Peyer's patch (tissue), 4 donors: ENCODE measurements at places on chromosomes 4 and X. TPM values are rescaled to one million over a fixed set of nuclear protein-coding genes. Genes with fewer than 3 reads are reported as not detected.

DNA sequence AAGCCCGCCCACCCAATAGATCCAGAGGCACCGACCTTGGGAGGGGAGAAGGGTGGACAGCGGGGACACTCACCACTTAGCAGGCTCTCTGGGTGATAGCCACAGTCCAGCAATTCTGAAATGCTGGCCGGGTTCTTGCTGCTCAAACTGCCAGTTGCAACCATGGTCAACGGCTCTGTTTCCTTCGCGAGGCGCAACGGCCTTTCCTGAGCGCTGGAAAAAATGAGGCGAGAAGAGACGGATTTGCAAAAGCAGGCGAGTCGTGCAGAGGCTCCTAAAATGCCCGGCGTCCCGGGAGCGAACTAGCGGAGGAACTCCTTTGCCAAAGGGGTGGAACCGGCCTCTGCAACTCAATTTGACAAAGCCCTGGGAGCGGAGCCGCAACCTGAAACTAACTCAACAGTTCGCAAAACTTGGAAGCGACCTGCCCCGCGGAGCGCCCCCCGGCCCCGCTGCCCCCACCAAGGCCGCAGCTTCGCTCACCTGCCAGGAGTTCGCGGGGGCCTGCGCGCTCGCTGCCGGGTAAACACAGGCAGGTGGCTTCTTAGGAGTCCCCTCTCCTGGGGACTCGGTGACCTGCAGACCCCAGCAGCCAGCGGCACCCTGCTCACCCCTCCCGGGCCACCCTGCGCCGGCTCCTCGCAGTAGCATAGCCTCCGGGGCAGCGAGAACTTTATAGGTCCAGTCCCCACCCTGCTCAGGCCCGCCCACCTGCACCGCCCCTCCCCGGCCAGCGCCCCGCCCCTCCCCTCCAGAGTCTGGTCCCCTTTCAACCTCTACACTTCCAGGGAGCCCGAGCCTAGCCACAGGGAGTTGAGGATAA, at the start of gene DDIT4L:
Gene DDIT4L (minus strand): TSS at position 649 of the 823 bp plus-strand sequence. CDS start 485 bp downstream, at position 164.
- DNase-seq, result no peak

DNA sequence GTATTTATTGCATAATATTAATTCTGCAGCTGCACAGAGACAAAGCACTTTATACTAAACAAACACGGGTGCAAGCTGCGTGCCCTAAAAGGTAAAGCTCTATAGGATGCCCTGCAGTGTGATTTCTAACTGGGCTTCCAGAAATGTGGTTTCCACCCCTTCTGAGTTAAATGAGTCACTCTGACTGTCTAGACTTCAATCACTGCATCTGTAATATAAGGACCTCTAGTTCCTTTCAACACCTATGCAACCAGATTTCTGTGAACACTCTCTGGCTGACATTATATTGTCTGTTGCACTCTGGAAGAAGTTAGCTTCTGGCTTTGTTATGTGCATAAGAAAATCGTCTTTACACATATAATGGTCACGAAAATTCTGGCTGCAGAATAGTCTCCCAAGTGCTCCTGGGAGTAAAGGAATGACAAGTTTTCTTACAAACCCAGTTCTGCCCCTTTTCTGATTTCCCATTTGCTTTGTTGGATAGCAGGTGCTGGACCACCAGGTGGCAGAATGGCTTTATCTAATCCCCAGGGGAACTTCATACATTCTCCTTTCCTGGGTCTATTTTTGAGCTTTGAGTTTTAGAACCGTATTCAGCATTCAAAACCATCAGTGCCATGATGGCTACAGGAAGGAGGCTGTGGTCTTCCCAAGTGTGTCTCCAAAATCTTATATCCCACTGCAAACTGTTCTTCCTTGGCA, 842.2 kb downstream of the STIM2 start:
- DNase-seq, result no peak

DNA sequence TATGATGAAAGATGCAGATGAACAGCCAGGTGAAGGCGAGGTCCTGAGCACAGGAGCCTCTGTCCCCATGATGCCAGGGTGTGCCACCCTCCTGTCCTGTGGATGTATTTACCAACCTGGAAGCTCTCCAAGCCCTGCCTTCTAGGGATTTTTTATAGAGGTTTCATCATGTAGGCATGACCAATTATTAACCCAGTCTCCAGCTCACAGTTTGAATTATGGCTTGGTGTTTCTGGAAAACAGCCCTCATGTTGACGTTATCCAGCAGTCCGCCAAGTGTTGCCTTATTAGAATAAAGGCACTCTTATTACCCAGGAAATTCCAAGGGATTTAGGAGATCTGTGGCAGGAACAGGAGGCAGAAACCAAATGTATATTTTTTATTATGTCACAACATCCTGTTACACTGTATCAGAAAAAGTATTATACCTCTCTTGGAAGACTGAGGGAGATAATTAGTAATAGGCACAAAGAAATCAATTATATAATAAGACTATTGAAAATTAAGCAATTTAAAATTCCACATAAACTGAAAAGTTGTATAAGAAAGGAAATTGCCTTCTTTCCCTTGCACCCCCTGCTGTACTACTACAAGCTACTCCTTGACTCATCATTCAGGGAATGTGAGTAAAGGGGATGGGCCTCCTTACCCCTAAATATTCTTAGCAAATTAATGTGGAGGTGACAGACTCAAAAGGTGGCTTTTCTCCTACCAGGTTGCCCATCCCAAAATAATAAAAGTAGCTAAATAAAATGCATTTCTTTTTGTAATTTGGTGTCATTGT, 129.6 kb downstream of the ZNF330 start:
- peak; percentile 64 for DNase-seq

GRCh38 chr4:173535957-173536356, 5.9 kb upstream of the HAND2 start:
- DNase-seq, result no peak

DNA sequence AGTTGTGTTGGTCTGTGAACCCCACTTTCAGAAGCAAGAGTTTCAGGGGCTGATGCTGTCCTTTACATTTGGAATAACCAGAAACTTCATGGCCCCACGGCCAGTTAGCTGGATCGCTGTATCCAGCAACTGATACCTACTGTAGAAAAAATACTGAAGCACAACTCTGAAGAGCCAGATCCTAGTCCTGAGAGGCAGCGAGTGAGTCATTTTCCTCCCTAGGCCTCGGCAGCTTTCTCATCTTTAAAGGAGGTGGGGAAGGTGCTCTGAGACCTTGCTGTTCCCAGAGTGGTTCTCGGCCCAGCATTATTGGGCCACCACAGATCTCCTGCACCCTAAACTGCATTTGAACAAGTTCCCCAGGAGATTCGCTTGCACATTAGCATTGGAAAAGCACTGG, 63.2 kb downstream of the NHS start:
- DNase-seq, result no peak

DNA sequence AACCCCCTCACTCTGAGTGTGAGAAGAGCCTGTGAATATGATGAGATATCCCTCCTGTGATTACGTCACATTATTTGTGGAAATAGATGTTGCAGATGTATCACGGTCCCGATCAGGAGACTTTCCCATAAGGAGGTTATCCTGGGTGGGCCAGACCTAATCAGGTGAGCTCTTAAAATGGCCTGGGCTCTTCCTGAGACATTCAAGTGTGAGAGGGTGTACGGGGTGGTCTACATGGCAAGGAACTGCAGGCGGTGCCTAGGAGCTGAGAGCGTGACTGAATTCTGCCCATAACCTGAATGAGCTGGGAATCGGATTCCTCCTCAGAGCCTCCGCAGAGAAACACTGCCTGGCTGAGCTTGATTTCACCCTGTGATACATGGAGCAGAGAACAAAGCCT, 12.9 kb upstream of the CENPVL1 start:
- no peak for DNase-seq

- DNase-seq, result no peak
These were observed 118.4 kb downstream of the APBB2 start for GRCh38 chr4:41095973-41096372.

DNA sequence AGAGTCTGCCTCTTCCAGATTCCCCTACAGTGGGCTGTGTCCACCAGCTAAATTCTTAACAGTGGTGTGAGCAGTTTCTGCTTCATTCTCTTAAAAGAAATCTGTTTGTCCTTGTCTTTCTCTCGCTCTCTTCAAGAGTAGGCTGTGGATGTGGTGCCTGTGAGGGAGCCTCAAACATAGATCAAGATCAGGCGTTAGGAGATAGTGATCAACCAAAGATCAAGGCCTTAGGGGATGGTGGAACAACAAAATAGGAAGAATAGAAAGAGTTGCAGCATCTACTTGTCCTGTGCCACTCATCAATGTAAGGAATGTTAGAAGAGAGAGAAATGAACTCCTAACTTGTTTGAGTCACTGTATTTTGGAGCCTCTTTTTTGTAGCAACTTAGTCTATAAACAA, 144.2 kb downstream of the AASDH start:
- no peak for DNase-seq

DNA sequence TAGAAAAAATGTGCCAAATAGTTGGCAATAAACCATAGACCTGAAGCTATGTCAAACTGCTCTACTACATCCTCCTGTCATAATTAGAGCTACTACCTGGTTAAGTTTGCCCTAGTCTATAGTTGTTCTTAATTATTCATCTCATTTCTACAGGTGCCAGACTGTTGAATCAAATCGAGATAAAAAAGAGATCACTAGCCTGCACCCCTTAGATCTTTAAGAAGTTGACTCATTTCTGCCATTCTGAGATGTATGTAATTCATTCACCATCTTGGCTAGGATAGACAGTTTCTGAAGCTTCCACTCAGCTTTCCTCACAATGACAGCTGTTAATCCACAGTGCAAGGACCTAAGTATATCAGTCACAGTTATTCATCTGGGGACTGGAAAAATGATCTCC, 452.1 kb upstream of the BOD1L1 start:
- DNase-seq, result no peak

DNA sequence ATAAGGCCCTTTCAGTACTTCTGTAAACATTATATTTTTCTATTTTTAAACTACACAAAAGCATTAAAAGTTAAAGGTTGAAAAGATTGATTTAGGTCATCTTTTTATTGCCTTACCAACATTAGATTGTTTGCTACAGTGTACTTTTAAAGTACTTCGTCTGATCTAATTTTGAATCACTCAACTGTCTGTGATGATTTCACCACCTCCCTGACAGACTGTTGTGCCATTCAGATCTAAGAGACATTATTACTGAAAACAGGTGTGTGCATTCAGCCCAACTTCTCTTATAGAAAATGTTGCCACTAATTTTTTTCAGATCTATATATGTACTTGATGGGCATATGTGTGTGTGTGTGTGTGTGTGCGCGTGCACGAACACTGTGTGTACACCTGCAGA, 39.3 kb downstream of the GASK1B start:
- DNase-seq, result no peak

- no peak for DNase-seq
These were observed 265.5 kb upstream of the FTHL17 start for GRCh38 chrX:31337332-31337731.

GRCh38 chr4:26197018-26197779, 123.6 kb upstream of the RBPJ start:
- DNase-seq, result peak; percentile 68

- DNase-seq, result no peak
These were observed 111.0 kb downstream of the DHX15 start for GRCh38 chr4:24473309-24473721.

DNA sequence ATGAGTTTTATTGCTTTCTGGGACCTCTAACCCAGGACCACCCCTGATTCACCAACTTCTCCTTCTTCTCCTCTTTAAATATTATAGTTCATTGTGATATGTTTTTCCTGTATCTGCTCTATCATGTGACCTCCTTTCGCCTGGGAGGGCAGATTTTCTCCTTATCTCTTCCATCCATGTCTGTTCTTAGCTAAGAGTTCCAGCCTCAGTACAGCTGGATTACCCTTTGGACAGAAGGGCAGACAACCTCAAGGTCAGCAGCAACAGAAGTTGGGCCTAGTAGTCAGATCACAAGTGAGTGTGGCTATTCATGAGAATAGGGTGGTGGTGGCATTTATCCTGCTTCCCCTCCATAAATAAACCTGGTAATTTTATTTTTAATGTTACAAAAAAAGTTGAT, 5.7 kb upstream of the XK start:
- DNase-seq, result no peak

GRCh38 chr4:122758033-122758432, 25.5 kb downstream of the BBS12 start:
- DNase-seq, result no peak

- DNase-seq, result peak; percentile 30
These were observed 60.0 kb downstream of the HTRA3 start for GRCh38 chr4:8329560-8329858.

DNA sequence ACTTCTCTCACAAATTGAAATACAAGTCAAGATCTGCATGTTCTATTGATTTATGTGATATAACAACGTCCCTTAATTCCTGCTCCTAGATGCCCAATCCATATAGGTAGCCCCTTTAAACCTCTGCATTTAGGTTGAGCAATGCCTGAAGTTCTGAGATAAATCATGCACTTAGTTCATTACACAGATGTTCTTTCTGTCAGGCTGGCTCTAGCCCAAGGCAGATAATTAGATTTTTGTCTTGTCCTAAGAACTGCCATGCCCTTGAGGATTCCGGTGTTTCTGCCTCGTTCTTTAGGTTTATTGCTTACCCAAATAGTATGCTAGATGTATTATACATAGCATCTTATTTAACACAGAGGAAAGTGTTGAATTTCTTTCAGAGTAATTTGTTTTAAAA, 143.1 kb downstream of the TRAM1L1 start:
- DNase-seq, result no peak

DNA sequence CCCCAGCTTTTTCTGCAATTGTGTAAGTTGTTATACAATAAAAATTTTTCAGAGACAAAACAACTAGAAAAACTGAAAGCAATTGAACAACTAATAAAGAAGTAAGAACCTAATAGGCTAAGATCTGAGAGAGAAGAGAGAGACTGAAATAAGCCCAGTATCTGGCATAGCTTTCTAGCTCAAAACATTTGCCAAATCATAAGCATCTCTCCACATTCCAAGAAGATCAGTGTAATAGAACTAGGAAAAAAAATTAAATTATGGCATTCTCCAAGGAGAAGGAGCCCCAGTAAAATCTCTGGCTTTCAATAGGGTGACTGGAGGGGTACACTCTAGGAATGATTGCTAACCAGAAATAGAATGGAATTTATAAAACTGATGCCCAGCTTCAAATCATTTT, 19.0 kb upstream of the PPP3CA start:
- DNase-seq, result no peak

- peak; percentile 92 for DNase-seq
These were observed 777 bp upstream of the EOLA2 start for GRCh38 chrX:149938881-149939654.

DNA sequence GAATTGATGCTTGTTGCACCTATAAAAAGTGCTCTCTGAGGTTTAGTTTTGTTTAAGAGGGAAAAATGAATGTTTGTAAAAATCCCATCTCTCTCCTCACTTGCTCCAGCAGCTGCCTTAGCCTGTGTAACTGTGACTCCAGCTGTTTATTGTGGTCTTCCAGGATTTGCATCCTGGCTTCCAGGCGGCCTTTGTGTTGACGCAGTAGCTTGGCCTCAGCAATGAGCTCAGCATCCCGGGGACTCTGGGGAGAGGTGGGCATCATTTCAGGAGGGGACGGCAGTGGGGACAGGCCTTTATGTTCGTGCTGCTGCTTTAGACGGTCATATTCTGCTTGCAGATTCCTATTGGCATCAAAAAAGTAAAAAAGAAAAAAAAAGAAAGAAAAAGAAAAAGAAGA, 75.3 kb upstream of the FTHL17 start:
- DNase-seq, result no peak

The POLN gene
- 6.6 TPM for total RNA-seq

The PDLIM3 gene
- 15.1 TPM for total RNA-seq

The FAM241A gene
- 0.70 TPM for total RNA-seq

The ARHGAP36 gene
- total RNA-seq, result not detected

The GAGE13 gene
- not detected for total RNA-seq

The TNIP3 gene
- total RNA-seq, result 0.88 TPM

The GRIA2 gene
- not detected for total RNA-seq
